Stimulated activated CD4-positive, alpha-beta T cell treated with anti-CD3 and anti-CD28 coated beads, Interleukin-1b, Interleukin-23, amount 100 ng/mL, for 1 hour (primary cell): ENCODE measurements at places on chromosomes 1 and 21.

DNA sequence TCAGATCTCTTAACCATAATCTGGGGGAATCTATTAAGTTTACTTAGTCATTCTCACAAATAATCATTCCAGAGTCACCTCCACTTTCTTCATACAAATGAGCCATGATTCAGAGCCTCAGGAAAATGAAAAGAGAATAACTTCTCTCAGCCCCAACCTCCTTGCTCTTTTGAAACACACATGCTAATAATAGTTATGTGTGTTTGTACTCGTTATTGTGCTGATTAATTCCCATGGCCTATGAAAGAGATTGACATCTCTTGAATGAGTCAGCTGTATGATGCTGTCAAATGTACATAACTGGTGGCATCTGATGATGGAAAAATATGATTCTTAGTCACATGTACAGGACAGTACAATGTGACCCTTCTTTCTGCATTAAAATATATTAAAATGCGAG lies 41.5 kb downstream of the DTL start:
- no peak for DNase-seq

- no peak for DNase-seq
These were observed 411.3 kb downstream of the DISC1 start for GRCh38 chr1:232037774-232038388.

DNA sequence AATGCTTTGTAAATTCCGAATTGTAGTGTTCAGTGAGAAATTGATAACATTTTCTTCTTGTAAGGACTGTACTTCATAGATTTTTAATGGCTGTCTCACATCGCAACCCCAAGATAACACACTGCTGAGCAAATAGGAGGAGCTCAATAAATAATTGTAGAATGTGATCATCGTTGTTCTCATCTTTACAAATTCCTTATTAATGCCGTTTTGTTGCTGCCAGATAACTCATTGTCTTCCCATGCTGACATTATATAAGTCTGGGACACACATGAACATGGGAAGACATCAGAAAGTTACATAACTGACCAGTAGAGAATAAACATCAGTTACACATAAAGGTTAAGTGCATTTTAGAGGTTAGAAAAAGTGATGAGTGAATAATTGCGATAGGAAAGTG lies 46.4 kb upstream of the TSPAN2 start:
- no peak for DNase-seq

- no peak for DNase-seq
These were observed 2.1 kb downstream of the TAF5L start for GRCh38 chr1:229623838-229624237.

DNA sequence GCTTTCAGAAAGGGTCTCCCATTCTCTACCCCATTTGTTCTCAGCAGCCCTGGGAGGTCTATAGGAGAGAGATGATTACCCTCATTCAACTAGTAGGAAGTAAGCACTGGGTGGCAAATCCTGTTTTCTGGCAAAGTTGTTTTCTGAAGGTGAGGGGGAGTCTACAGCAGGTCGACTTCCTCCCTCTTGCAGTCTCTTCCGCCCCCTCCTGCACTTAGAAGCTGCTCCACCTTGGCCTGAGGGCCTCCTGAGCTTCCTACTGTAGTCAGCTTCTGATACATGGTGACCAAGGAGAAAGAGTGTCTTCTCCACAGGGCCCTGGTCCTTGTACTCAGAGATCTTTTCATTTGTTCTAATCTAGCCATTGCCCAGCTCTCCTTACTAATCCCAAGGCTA lies 93.1 kb downstream of the RGL1 start:
- no peak for DNase-seq

- no peak for DNase-seq
These were observed 6.7 kb downstream of the AZIN2 start for GRCh38 chr1:33087677-33088076.

GRCh38 chr1:88917321-88918025 lies 26.1 kb upstream of the GTF2B start:
- DNase-seq = no peak

DNA sequence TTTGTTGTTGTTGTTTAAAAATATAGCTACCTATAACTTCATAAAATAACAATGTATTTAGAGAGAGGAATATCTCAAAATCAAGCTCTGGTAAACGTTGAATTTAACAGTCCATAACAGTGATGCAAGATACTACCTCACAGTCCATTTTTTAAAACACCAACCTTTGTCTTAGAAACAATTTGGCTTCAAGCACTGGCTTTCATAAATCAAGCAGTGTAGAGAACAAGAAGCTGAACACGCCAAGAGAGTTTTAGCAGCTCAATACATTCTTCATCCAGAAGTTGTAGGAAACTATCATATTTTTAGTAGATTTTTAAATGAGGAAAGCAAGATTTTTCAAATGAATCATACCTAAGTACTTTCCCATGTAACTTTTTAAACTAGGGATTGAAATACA lies 334.3 kb upstream of the ADAMTS5 start:
- no peak for DNase-seq

DNA sequence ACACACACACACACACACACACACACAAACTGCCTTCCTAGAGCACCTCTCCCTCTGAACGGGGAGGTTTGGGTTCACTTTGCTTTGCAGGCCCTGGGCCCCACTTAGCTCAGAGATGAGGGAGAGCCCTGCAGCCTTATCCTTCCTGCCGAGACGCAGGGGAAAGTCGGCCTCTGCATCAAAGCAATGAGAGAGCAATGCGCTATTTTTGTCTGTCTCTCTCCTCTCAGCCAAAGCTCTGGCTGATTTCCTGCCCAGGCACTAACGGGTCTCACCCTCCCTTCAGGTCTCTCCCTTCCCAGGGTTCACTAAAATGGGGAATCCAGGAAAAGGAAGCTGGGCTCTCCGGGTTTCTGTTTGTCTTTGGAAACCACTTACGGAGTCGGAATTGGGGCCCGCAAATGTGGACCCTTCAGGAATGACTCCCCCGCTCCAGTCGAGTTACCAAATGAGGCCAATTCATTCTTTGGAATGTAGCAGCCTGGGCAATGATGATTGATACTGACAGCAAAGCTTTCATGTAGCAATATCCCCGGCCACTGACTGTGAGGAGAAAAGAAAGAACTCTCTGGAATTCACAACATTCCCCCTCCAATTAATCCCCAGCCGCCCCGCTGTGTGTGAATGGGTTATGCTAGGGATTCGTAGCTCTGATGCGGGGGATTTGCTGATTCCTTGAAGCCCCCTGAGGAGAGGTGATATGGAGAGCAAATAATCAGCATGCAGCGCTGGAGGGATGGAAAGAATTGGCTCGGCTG lies 61.5 kb upstream of the WLS start:
- DNase-seq = no peak
